Foreskin melanocyte (primary cell): ENCODE measurements at places on chromosomes 11 and 22.

- DNase-seq = no peak
Measured at GRCh38 chr11:123562158-123562557, 92.3 kb downstream of the SCN3B start.

- peak; percentile 38 for DNase-seq
Measured at GRCh38 chr11:12007769-12008737, at the start of gene DKK3. Gene DKK3 (minus strand): TSS chr11:12008626. CDS start chr11:12008582, 44 bp downstream.

GRCh38 chr22:37362621-37363020 is 64.7 kb downstream of the ELFN2 start:
- DNase-seq = no peak

- DNase-seq = no peak
Measured at GRCh38 chr11:104076455-104076854, 40.0 kb downstream of the DDI1 start.

GRCh38 chr11:131924457-131925201 is 554.2 kb downstream of the NTM start:
- DNase-seq = no peak

- no peak for DNase-seq
Measured at GRCh38 chr22:29158546-29158945, 47.1 kb upstream of the EMID1 start.

- DNase-seq = no peak
Measured at GRCh38 chr11:45267052-45267451, 19.1 kb downstream of the SYT13 start.

DNA sequence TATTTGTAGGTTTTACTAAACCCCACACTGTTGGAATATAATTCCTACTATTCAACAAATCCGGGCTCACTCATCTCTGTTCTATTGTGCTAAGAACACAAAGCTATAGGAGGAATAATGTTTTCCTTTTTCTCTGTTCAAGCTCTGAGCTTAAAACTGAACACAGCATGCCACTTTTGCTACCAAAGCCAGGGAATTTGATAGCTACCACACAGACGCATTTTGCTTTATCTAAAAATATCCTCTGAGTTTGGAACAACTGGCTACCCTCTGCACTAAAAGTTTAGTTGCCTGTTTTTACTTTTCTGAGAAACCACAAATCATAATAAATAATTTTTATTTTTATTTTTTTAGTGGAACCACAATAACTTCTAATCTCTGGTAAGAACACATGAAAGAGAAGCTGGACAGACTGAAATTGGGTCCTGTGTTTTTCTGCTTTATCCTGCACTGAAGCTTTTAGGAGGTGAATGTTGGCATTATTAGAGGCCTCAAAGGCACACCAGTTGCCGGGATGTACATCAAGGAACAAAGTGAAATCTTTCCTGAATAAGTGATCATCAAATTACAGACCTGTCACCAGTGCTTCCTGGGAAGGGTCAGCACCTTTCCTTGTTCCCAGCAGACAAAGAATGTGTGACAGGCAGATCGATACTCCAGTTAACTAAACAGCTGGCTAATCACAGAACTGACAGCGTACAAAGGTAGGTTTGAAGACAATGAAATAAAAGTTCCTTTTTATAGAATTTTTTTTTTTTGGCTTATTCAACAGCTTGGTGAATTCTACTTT is 523.2 kb upstream of the TENM4 start:
- no peak for DNase-seq

GRCh38 chr11:103359216-103359615 is 250.0 kb downstream of the DYNC2H1 start:
- no peak for DNase-seq

DNA sequence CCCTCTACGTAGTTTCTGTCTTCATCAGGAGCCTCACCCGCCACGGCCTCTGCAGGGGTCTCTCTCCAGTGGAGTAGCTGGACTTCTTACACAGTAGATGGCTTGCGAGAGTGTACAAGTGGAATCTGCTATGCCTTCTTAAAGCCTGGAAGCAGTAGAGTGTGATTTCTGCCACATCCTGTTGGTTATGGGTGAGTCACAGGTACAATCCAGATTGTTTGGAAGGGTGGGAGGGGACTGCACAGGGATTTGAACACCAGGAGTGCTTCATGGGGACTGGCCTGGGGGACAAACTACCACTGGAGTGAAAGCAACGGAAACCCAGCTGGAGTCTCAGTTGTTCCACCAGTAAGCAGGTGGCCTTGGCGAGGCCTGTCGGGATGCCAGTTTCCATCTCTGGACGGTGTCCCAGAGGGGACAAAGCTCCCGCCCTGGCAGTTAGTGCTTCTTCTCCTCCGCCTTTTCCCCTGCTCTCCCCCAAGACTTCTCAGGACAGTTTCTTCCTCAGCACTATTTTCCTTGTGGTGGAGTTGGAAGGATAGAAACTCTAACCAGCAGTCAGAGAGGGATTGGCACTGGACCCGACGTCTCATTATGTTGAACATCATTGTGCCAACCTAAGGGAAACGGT is 85.0 kb upstream of the RCN1 start:
- DNase-seq = no peak

DNA sequence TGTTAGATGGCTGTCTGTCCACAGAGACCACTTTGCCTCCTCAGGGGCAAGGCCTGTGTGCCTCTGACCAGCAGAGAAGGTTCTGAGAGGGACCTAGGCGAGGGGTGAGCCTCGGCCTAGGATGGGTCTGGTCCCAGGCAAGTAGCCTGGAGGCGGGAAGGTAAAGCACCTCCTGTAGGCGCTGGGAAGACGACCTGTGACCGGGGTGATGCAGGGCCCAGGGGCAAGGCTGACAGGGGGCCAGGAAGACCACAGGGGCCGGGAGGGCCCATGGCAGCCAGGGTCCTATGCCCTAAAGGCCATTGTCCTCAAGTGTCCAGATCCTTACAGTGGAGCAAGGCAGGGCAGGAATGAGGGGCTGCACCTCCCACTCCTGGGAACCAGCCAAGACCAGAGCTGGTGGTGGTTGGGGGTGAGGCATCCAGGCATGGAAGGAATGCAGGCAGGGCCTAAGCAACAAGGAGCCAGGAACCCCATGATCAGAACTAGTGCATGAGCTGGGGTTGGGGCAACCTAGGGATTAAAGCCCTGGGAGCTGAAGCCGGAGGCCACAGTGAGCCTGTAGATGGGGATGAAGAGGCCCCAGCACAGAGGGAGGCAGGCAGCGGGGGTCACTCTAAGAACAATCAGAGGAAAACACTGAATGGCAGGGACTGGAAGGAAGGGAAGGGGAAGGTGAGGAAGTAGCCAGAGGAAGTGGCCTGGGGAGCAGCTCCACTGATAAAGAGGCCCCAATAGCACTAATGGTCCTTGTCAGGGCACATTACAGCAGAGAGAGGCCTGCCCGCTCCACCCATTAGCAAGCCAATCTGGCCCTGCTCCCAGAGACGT is 32.9 kb upstream of the KLHL35 start:
- DNase-seq = no peak

DNA sequence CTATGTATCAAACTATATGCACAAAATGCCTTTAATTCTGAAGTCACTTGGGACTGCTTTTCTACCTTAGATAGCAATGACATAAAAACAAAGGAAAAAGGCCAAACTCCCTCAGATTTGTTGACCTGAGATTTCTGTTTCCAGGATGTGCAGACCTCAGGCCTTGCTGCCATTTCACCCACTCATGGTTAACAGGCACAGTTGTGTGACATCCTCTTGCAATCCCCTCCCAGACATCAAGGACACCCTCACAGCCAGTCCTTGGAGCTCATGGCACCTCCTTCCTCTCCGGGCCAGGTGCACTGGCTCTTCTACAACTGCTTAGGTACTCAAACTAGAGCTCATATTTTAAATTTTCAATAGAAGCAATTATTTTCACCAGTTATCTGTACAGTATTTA is 37.3 kb downstream of the SERPIND1 start:
- no peak for DNase-seq

DNA sequence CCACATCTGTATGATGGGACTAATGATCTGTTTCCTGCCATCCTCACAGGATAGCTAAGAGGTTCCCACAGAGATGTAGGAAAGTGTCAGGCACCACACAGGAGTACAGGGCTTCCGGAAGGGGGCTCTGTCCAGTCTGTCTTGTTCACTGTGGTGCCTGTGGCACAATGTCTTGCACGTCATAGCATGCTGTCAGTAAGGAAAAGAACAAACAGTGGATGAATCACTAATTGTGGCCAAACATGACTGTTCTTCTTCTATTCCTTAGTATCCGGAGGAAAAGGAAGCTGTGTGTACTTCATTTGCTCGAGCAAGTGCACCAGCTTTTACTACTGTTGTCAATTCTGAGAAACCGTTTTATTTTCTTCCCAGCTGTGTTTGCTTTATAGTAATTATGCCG is 73.4 kb upstream of the YWHAH start:
- DNase-seq = peak; percentile 68

GRCh38 chr11:126340960-126341606 is 14.4 kb upstream of the ST3GAL4 start:
- no peak for DNase-seq

GRCh38 chr22:17140022-17140421 is 18.9 kb upstream of the TMEM121B start:
- no peak for DNase-seq

- DNase-seq = no peak
Measured at GRCh38 chr11:92440701-92441442, 216.3 kb downstream of the FAT3 start.

DNA sequence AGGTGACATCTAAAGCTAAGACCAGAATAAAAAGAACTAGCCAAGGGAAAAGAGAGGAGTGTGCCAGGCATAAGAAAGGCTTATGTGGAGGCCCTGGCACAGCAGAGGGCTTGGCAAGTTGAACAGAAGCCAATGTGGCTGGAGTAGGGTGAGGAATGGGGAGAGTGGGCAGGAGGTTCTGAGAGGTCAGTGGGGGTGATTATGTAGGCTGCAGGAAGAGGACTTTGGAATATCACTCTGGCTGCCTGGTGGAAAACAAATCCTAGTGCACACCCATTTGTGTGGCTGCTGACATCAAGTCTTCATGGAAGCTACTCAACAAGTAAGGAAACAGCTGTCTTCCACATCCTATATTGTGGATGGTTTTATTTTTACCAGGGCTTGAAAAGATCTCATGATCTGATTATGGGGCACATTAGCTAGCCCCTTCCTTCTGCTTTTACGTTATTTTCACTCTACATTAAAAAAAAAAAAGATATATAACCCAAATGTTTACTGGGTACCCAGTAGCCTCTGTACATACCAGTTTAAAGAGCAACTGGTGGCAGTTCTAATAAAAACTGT is 3.4 kb downstream of the MRPL16 start:
- DNase-seq = no peak

- no peak for DNase-seq
Measured at GRCh38 chr22:29251265-29251664, 16.5 kb downstream of the RHBDD3 start.

DNA sequence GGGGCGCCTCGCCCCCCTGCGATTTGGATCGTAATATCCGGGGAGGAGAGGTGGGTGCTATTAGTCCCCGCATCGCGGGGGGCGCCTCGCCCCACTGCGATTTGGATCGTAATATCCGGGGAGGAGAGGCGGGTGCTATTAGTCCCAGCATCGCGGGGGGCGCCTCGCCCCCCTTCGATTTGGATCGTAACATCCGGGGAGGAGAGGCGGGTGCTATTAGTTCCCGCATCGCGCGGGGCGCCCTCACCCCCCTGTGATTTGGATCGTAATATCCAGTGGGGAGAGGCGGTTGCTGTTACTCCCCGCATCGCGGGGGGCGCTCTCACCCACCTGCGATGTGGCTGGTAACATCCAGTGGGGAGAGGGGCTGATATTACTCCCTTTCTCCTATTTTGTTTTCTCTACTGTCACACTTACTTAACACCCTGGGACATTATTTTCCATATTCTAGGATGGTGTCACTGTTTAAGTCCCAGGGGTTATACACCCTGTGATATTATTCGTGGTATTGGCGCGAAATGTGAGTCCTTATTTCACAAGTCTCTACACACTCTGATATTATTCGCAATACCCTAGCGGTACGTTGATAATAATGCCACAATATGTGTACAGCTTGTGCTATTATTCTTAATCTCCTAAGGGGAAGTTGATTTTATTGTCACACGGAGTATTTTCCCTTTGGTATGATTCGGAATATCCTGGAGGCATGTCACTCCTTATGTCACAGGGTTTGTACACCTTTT is 57.8 kb upstream of the ALDH3B2 start:
- DNase-seq = no peak

- no peak for DNase-seq
Measured at GRCh38 chr22:31616315-31616980, 45.6 kb downstream of the PISD start.

DNA sequence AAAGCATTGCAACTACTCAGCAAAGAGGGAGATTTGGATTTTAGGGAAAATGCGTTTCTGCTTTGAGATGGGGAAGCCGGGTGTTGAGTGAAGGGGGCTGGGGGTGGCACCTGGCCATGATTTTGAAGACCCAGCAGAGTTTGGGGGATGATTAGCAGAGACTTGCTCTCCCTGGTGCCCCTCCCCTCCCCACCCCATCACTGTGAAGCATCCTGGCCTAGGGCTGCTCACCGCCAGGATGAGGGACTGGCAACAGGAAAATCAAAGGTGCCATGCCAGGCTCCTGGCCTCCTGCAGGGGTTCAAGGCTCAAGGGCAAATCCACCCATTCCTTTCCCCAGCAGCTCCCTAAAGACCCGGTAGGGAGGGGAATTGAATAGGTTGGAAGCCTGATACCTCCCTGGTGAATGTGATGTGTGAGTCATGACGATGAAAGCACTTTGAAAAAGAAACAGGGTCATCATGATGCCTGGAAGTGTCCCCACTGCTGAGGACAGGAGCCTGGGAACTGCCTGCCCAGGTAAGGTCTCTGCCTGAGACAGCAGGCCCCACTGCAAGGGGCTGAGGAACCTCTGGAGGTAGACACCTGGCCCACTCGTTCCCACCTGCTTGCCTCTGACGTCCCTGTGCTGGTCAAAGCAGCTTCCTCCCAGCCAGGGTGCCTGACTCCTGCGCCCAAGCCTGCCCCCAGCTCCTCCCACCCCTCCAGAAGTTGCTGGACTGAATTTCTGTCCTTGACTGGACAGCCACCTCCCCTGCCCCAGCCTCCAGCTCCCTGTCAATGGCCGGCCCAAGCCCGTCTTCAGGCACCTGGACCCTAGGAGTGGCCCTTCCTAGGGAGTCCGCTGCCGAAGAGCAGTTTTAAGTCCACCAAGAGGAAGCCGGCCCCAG is 1.7 kb downstream of the CHST1 start:
- no peak for DNase-seq

GRCh38 chr11:95248666-95249467 is 17.9 kb upstream of the SESN3 start:
- DNase-seq = peak; percentile 36

GRCh38 chr22:43911351-43911750 is 12.3 kb upstream of the PNPLA3 start:
- peak; percentile 67 for DNase-seq
